Cerebellar nuclear complex (tissue), 1 donor: ENCODE measurements at places on chromosomes 6 and 20.

- no peak for DNase-seq
These were observed 44.8 kb downstream of the POPDC3 start for GRCh38 chr6:105135056-105135455.

DNA sequence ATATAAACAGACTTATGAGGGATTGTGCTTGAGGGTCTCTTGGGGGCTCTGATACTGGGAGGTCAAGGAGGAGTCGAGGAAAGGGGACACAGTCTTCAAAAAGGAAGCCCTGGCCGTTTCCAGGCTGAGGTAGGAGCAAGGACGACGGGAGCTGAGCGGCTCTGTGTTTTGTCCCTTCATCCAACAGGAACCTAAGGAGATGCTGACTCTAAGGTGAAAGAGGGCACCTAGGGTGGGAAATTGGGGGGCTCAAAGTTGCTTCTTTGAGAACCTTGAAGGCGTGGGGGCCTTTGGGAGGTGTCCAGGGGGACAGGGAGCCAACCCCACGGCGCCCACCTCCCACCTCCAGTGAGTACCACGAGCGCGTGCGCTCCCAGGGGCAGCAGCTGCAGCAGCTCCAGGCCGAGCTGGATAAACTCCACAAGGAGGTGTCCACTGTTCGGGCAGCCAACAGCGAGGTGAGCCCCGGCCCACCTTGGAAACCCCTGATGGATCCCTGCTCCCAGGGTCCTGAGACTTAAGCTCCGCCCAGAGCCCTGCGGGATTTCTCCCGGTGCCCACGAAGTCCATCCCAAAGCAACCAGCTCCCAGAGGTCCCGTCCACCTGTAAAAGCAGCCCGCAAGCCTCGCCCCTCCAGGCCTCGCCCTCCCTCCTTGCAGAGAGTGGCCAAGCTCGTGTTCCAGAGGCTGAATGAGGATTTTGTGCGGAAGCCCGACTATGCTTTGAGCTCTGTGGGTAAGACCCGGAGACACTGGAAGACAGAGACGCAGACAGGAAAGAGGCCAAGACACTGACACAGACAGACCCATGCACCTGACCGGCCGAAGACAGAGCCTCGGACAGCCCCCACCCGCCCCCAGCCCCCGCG, 2.9 kb downstream of the SPAG4 start:
- no peak for DNase-seq

GRCh38 chr20:39853636-39854035, 835.4 kb downstream of the MAFB start:
- DNase-seq, result no peak

DNA sequence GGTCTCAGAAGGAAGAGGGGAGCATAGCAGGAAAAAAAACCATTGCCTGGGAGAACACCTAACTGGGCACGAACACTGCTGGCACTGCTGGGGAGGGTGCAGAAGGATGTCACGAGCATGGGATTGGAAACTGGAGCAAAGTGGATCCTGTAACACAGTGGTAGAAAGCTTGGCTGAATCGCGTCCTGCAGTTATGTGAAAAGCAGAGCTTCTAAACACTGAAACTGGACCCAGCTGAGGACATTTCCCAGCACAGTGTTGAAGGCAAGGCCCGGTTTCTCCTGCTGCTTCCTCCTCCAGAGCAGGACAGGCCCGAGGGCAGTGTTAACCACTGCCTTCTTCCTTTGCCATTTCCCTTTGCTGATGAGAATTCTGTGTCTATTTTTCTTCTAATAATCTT, 6.7 kb downstream of the APMAP start:
- no peak for DNase-seq

GRCh38 chr6:130615816-130616215, 211.4 kb upstream of the SMLR1 start:
- no peak for DNase-seq

DNA sequence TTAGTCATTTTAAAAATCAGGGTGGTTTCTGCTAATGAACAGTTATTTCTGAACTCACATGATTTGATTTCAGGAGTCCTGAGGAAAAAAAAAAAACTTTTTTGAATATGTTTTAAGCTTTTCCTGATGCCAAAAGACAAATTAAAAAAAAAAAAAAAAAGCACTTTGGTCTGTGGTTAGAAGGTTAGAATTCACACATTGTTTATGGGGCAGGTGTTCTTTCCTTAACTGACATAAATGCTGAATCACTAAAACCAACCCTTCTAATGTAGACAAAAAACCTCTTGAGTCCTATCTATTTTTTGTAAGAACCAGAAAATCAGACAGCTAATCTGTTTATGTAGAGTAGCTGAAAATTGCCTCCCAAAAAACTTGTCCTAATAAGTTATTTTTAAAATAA, 20.4 kb downstream of the THEMIS start:
- no peak for DNase-seq

- DNase-seq, result no peak
These were observed 102.8 kb downstream of the TMEM242 start for GRCh38 chr6:157220485-157220884.

DNA sequence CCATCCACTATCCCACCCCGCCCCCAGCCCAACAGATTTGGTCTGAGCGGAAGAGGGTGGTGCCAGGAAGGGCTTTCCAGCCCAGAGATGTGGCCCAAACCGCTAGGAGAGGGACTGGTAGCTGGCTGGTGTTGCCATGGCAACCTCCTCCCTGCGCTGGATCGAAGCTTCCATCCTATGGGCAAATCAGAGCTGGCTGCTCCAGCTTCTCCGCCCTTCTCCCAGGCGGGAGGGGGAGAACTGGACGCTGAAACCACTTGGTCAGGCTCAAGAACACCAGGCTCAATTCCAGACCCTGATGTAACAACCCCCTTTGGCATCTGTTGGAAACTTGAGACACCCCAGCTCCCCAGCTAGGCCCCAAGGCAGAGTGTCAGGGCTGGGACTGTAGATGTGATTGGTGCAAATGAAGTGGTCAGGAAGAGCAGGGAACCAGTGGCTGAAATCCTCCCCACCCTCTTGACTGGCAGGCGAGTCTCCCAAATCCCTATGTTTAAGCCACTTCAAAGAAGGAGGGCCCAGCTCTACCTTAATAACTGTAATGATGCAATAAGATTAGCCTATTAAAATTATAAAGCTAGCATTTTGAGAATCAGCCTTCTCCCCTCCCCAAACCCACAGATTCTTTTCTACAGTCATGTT, 4.2 kb downstream of the RIMS4 start:
- peak; percentile 46 for DNase-seq

- no peak for DNase-seq
These were observed 2.4 kb downstream of the METTL24 start for GRCh38 chr6:110355727-110356126.
